HepG2 (cell line): ENCODE measurements at places on chromosomes 3 and 15. TPM values are rescaled to one million over a fixed set of nuclear protein-coding genes. Genes with fewer than 3 reads are reported as not detected.

DNA sequence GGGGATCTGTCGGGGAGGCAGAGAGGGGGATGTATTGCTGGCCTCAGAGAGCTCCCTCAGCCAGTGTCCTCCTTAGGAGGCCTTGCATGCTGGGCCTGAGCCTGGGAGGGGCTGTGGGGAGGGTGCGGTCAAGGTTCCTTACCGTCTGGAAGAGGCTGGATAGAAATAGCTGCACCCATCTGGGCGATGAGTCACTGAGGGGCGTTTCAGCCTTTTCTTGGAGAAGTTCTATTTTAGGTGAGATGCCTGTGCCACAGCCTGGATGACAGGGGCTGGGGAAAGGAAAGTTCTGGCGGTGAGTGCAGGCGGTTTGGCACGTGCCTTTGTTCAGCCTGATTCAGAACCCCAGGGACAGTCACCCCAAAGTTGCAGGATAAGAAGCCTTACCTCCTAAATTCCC lies 35.7 kb upstream of the APEH start:
- DNase-seq, result no peak

DNA sequence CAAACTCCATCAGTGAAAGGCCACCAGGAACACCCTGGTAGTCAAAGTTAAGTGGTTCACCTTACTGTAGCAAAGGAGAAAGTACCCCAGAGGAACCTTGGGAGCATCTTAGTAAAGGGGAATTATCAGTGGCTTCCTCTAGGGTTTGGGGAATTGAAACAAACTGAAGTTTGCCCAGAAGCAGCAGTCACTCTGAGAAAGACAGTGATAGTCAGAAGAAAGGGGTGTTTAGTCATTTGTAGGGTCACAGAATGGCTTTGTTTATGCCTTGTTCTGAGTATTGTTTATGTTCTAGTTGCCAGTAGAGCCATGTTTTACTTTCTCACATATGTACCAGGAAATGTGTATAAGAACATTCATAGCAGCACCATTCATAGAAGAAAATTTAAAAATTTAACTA lies 93.8 kb downstream of the FHIT start:
- DNase-seq, result no peak

VPS8 gene
- total RNA-seq, result 32.6 and 35.1 TPM in 2 replicates

DNA sequence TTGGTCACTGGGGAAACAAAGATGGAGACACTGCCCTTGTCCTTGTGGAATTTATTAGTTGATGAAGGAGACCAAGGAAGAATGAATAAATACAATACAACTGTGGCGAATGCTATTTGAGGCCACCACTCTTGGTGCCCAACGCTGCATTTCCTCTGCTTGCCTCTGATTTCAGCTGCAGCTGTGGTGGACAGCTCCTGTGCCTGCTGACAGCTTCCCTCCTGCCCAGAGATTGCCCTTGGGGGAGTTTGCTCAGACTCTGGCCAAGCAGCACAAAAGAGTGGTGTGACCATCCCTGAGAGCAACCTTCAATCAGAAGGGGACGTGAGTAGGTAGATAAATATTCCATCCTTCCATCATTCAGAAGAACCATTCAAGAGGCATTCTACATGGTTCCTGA lies 64.6 kb upstream of the FHIT start:
- DNase-seq, result peak; percentile 1

LHFPL4 gene
- total RNA-seq, result 0.02 TPM in 1 of 2 replicates, not detected in the other

BCHE gene
- total RNA-seq, result not detected in 2 replicates

DZIP1L gene
- total RNA-seq, result 1.1 and 1.2 TPM in 2 replicates

DNA sequence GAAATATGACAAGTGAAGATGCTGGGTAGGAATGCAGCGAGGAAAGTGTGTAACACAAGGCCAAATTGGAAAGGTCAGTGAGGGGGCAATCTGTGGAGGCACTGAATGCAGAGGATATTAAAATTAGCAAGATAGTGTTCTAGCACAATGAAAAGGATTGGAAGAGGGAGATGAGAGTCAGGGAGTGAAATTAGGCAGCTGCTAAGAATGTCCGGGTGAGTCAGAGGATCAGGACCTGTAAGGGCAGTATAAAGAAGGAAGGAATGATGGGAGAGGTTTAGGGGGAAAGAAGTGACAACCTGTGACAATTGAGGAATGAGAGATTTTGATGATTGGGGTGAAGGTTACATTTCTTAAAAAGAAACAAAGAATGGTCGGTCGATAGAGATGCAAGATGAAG lies 103.5 kb downstream of the UBE3A start:
- DNase-seq, result no peak

DNA sequence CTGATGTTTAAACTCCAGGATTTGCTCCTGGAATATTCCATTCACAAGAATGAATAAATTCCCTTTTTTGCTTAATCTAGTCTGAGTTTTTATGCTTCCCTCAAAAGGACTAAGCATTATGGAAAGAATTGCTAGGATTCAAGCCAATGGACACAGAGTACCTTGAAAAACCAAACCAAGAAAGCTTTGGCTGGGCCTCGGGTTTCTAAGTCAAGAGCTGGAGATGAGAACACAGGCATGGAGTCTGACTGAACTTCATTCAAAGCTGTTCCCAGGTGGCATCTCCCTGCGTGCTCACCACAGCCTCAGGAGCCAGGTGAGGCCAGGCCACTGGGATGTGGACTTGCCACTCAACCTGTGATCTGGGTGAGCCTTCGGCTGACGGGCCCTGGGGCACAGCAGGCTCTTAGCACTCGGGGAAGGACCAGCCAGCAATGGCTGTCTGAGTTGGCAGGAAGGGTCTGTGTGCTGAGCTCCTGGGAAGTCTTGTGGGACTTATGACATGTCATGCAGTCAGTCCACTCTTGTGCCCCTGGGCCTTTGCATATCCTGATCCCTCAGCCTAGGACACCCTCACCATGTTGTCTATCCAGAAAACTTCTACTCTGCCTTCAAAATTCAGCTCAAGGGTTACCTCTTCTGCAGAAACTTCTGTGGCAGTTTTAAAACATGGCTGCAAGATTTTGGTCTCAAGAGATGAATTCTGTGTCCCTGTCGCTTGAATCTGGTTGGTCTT lies 21.8 kb downstream of the CRABP1 start:
- DNase-seq, result no peak

GRCh38 chr15:65286069-65286703 lies 497 bp downstream of the PARP16 start:
- peak; percentile 34 for DNase-seq

DNA sequence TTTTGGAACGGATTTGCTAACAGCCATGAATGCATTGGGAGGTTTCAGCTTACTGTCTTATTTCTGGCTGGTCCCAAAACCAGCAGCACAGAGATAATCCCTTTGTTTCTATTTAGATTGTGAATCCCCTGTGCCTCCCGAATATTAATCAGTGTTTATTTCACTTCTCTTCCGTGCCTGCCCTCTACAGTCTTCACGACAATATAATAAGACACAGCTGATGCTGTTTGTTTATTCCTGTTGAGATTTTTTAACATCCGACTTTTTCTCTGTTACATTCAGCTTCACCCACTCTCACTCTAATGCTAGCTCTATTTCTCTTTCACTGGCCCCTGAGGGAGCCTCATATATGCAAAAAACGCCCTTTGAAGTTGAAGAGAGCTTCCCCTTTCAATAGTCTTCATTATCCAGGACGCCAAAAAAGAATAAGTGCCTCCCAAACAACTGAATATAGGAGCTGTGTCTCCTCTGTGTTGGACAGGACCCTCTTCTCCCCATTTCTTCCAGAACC lies 995.3 kb downstream of the ROBO2 start:
- DNase-seq, result no peak

KBTBD13 gene
- total RNA-seq, result not detected in 2 replicates

DNA sequence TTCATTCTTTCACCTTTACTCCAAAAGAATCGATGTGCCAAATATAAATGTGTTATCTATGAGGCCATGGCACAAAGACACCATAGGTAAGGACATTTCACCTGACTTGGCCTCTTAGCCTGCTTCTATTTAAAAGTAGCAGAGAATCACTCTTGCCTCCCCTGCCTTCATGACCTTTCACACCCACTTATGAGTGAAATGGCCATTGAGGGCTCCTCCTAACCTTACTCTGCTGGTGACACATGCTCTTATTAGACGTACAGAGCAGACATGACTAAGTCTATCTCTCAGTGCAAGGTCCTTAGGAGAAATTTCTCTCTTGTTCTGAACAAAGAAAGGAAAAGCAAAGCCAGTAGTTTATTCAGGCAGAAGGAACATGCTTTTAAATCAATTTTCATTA lies 150.7 kb downstream of the LRTM1 start:
- DNase-seq, result no peak

- no peak for DNase-seq
These were observed 15.5 kb downstream of the TATDN2 start for GRCh38 chr3:10263646-10264363.

PDIA5 gene
- total RNA-seq, result 19.5 and 51.3 TPM in 2 replicates

- DNase-seq, result no peak
These were observed 660.1 kb upstream of the CFAP20DC start for GRCh38 chr3:59709702-59710553.

GRCh38 chr15:69876064-69876940 lies 221.4 kb downstream of the TLE3 start:
- DNase-seq, result no peak

DNA sequence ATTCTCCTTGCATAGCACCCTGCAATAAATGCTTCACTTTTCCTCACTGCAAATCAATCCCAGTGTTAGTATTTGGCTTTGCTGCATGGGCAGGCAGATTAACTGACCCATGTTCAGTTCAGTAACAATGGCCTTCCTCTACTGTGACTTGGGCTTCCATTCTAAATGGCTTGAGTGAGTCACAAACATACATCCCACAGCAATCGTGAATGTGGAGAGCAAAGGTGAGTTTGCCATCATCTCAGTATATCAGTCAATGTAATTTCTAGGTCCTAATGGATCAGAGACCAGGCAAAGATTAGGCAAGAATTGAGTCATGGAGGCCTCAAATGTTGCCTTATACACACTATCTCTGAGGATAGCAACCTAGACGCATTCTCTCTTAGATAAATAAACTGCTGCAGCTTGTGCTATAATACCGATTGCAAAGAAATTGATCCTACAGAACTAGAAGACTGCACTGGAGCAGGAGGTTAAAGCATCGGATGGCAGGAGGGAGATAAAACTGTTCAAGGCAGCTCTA lies 8.3 kb upstream of the ATP8B4 start:
- peak; percentile 24 for DNase-seq

GRCh38 chr15:85580879-85581278 lies 200.5 kb downstream of the AKAP13 start:
- DNase-seq, result no peak

GRCh38 chr3:50242381-50242770 lies 6.4 kb downstream of the GNAI2 start:
- no peak for DNase-seq

GRCh38 chr3:31699309-31699953 lies 166.7 kb downstream of the STT3B start:
- DNase-seq, result no peak

- DNase-seq, result no peak
These were observed 89.3 kb downstream of the CHD2 start for GRCh38 chr15:92989470-92989869.

DNA sequence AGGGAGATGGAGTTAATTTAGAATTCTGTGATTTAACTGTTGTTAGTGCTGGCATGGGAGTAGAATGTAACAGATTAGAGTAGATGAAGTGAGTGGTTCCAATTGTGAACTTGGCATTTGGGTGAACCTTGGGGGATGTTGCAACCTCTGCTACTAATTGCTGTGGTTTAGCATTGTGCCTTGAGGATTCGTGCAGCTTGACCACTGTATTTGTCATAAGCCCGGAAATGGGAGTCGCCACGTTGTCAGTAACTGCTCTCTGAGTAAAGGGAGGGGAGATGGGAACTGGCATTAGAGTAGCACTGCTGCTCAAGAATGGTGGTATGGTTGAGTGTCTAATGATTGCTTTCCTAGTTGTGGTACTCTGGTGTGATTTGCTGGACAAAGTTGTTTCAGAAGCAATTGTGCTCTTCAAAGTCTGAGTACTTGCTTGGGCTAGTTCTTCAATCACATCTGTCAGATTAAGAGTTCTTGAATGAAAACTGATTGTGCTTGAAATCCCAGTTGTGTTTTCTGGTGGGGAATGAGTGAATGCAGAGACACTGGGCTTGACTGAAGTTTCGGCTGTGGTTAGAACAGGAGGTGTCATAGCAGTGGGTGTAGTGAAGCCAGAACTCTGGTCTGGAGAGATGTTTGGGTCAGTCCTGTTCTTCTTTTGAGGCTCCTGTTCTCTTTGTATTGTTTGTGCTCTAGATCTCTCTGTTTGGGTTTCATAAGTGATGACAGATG lies 15.4 kb downstream of the IGSF10 start:
- DNase-seq, result no peak

IQCF5 gene
- not detected in 2 replicates for total RNA-seq

DNA sequence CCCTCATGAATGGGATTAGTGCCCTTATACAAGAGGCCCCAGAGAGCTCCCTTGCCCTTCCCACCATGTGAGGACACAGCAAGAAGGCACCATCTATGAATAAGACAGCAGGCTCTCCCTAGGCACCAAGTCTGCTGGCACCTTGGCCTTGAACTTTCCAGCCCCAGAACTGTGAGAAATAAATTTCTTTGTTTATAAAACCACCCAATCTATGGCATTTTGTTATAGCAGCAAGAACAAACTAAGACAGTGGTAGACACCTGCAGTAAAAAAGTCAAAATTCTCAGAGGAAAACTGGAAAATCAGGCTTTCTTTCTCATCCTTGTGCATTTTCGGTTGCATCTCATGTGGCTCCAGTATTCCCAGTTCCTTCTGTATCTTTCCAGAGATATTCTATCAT lies 90.3 kb downstream of the LSM3 start:
- no peak for DNase-seq

GRCh38 chr15:67077641-67078215 lies 12.3 kb downstream of the SMAD3 start:
- no peak for DNase-seq

DNA sequence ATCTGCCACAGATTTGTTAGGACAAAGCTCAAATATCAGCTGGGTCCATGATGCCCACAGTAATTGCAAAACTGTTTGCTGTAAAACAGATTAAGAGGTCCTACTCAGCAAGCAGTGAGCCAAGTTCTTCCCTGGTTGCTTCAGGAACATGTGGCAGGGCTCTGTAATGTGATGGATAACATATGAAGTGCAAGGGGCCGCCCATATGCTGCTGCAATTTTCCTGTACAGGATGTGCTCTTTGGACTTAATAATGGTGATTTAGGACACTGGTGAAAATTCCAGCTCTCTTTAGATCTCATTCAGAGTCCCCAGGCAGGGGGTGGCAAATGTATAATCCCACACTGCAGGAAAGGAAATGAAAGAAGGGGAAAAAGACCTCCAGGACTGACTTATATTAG lies 289.4 kb downstream of the LSAMP start:
- no peak for DNase-seq

GRCh38 chr3:15512166-15512565 lies 9.3 kb downstream of the COLQ start:
- no peak for DNase-seq

RLBP1 gene
- not detected in 2 replicates for total RNA-seq

LRRC28 gene
- 17.5 and 18.8 TPM in 2 replicates for total RNA-seq

C3orf52 gene
- 1.0 and 1.2 TPM in 2 replicates for total RNA-seq

GPR149 gene
- total RNA-seq, result not detected in 2 replicates

ADGRG7 gene
- total RNA-seq, result not detected in 2 replicates

DNA sequence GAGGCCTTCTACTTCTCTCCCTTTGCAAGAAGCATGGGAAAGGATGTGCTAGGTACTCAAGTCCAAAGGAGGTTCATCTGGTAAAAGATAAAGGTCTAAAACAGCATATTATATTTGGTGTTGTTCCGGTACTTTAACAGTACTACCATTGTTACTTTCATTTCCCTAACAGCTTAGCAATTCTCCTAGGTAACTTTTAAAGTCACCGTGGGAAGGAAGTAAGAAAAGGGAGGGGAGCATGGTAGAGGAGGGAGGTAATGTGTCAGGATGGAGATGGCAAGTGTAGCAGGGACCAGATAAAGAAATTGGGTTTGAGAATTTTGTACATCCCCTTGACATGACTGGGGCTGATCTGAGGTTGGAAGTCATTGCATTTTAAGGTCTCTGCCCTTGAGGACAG lies 89.4 kb upstream of the SKOR1 start:
- DNase-seq, result no peak

KLHL6 gene
- total RNA-seq, result not detected in 2 replicates

- no peak for DNase-seq
These were observed 128.3 kb downstream of the GOLIM4 start for GRCh38 chr3:167967257-167968036.
